ENCODE measurements at places on chromosomes 3 and 15. TPM values are rescaled to one million over a fixed set of nuclear protein-coding genes. Genes with fewer than 3 reads are reported as not detected.

- DNase-seq: no peak
These were observed 72.0 kb upstream of the ZBED2 start for GRCh38 chr3:111667170-111667569.

DNA sequence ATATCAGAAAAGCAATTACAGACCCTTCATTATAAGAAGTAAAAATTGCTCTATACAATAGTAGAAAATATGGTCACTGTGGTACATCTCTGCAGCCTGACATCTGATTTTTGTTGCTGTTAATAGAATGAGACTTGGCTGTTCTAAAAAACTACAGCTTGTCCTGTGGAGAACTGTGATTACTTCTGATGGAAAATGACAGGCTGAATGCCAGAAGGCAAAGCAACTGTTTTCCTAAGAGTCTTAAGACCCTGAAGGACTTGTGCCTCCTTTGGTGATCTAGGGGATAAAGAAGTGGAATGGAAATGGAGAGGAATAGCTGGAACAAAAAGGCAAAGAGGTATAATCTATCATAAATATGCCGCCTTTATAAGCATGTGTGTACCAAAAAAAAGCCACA lies 314.8 kb downstream of the BCHE start:
- no peak for DNase-seq

Gene GOLGA8S
- total RNA-seq: 0.09 TPM

Gene CCDC54
- total RNA-seq: not detected

Gene BTBD1
- 77.3 TPM for total RNA-seq

GRCh38 chr3:139309061-139309591 lies 34.7 kb upstream of the MRPS22 start:
- DNase-seq: no peak

DNA sequence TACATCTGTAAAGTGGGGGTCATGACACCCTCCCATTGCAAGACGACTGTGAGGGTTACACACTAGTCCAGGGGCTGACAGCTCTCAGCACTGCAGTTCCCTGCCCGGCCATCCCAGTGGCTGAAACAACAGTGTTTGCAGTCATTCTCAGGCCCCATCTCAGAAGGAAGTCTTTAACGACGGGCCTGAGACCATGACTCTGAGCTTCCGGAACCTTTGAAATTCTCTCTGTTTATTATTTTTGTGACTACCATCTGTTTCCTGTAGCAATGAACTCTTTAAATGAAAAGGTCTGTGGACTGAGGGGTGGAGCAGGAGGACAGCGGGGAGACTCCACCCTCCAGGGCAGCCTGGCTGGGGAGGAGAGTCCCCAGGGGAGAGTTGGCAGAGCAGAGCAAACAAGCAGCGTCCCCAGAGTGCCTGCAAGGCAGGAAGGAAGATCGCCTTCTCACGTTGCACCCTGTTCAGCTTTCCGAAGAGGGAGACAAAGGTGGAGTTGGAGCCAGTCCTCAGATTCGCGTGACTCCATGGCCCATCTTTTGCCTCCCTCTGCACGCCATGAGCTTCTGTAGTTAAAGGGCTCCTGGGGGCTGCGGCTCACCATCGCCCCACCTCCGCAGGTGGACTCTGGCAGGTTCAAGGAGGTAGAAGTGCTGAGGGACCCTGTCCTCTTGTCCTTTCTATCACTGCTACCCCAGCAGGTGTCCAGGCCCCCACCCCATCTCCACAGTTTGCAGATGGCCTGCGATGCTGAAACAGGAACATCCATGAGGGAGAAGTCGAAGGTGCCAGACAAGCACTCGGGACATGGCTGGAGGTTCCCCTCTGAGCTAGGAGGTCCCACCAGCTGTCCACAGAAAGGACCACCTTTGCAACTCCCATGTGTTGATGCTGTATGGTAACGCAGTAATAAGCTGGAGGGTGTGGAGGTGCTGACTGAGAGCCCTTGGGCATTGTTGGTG lies 525.8 kb upstream of the PROK2 start:
- no peak for DNase-seq

DNA sequence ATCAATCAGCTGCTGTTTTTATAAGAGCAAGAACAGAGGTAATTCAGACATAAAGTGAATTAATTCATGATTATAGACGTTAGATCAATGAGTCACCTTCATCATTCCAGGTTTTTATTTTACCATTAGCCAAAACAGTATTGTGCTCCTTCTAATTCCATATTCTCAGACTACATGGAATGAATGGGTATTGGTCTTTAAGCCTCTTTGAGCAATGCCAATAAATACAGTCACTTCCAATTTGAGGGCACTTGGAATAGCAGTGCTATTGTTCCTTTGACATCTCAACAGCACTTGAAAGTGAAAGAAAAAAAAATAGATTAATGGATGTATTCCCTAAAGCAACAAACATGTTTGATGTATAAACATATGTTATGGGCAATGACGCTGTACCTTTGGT lies 830.9 kb upstream of the CFAP20DC start:
- DNase-seq: no peak

GRCh38 chr3:193761969-193762368 lies 169.0 kb downstream of the OPA1 start:
- no peak for DNase-seq

DNA sequence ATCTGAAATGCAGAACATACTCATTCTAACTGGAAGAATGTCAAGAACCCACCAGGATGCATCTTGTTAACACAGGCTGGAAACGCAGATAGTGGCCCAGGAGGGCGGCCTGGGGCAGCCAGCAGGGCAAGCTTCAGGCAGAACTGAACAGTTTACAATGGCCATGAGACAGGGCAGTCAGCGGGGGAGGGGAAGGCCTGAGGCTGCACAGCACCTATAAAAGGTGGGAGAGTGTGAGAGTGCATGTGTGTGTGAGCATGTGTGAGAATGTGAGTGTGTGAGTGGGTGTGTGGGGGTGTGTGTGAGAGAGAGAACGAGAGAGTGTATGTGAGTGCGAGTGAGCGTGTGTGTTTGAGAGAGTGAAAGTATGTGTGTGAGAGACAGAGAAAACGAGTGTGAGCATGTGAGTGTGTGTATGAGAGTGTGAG lies 26.8 kb upstream of the SLCO2A1 start:
- DNase-seq: no peak

- no peak for DNase-seq
These were observed 294.0 kb upstream of the SOX2 start for GRCh38 chr3:181417748-181418147.

DNA sequence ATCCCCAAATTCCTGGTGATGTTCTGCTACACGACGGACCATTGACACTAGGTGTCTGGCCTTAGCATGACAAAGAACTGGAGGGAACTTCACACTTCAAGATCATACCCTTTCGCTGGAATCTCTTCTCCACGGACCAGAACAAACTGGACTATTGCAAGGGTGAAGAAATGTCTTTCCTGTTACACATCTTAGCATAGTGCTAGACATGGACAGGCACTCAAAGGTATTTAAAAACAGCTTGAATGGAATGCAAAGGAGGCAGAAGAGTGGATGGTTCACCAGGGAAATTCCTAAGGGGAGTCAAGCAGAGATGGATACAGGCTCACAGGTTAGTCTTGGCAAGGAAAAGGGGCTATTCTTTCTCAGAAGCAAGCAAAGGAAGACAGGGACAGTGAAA lies 33.5 kb upstream of the PDZRN3 start:
- no peak for DNase-seq

- no peak for DNase-seq
These were observed 8.4 kb downstream of the TMEM40 start for GRCh38 chr3:12750658-12751071.

DNA sequence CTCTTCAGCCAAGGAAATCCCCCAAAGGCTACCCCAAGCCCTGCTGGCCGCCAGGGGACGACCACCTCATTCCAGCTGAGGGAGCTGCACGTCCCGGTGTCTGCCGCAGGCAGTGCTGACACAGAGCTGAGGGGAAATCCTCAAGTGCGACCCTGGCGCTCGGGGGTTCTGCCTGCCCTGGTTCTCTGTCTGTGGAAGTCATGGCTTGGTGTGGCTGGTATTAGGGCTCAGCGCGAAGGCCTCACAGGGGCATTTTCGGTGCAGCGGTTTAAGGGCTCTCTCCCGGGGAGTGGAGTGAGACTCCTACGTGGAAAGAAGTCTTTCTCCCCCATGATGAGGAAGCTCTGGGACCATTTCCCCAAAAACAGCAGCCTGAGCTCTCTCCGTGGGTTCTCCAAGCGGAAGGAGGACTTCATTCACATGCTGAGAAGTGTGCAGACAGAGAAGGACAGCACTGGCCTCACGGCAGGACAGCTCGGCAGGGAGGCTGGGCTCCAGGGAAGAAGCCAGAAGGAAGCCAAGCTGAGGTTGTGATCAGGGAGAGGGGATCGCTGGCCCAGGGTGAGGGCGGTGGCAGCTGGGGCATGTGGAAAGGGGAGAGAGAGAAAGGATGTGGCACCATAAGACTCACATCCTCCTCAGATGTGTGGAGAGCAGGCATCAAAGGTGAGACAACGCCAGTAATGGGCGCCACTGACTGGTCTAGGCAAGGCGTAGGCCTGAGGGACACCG lies 48.6 kb downstream of the KLF15 start:
- DNase-seq: no peak

Gene DAZL
- total RNA-seq: not detected

Gene MORC1
- total RNA-seq: not detected

DNA sequence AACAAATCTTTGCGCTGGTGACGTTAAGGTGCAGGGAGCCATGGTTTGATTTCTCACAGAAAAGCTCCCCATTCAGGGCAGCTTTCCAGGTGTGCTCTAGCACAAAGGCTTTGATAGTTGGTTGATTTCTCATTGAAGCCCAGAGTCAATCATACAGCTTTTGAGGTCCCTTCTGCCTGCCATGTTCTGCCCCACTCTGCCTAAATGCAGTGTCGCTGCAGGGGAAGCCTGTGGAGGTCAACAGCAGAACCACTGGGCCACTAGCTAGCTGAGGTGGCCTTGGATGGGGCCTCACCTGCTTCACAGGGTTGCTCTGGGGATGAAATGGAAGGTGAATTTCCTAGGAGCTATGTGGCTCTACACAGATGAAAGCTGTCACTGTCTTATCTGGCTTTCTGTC lies 278.3 kb downstream of the TLE3 start:
- no peak for DNase-seq

DNA sequence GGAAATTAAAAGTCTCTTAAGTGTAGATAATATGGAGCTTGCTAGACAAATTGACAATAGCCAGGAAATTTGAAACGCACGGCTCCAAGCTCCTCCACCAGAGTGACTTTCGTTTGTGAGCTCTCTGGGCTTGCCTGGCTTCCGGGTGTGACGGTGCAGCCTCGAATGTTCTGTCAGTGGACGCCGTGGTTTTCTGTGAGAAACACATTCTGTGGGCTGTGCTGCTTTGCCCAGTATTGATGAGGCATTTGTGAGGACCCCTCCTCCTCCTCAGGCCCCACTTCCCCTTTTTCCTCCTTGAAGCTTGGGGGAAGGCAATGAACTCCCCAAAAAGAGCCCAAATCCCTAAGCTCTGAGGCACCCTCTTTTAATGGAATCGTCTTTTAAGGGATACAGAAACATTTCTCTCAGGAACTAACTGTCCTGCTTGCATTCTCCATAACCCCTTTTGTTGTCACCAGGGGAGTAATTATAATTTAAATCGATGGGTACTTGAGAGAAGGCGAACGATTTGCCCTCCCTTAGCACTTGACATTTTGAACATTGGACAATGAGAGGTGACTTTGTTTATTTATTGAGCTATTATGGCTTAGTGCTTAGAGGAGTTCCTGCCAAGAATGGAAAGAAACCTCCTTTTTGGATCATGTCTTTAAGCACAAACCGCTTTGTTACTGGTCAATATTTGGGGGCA lies 40.8 kb downstream of the POLR2M start:
- no peak for DNase-seq

- no peak for DNase-seq
These were observed 27.2 kb downstream of the USP3 start for GRCh38 chr15:63531586-63531985.

DNA sequence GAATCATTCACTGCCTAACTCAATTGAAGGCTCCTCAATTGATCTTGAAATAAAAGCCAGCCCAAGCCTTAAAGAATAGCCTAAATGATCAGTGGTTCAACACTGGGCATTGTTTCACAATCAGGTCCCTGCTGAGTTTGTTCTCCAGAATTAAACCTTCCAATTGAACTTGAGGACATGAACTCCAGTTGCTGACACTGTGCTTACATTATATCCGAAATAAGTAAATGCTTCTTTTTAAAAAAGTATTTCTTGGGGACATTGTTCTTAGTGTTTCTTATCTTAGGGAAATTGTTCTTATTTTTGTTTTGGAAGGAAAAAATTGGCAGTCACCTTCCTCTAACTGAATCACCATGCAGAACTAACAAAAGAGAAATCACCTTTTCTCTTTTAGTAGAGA lies 450.2 kb downstream of the RBMS3 start:
- no peak for DNase-seq

DNA sequence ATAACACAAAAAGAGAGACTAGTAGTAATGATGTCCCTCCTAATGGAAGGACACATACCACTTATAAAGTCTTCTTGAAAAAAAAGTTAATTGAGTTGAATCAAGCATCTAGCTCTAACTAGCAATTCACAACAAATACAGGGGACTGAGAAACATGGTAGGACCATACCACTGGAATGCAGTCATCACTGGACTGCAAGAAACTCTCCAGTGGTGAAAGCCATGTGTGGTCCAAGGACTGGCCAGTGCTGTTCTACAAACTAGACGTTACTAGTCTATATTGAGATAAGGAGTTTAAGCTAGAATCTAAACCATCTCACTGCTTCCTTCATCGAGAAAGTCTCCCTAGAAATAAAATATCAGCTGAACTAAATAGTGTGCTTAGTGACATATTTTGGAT lies 16.7 kb downstream of the FBN1 start:
- no peak for DNase-seq

DNA sequence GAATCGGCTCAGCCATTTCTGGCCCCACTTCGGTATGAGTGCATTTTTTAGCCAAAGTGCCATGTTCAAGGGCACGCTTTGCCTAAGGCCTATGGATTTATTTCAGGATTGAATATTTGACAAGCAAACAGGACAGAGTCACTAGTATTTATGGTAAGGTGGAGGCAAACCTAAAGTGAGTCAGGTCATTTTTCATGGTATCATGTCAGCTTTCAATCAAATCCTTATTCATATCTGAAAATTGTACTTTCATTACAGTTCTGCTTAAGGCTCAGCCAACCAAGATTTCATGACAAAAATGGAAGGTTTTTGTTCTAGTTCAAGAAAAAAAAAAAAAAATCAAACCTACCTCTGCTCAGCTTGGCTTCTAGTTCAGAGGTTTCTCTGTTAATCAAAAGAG lies 30.5 kb upstream of the ICE2 start:
- DNase-seq: no peak

Gene ARL14
- 104 TPM for total RNA-seq

Gene CYP8B1
- not detected for total RNA-seq

DNA sequence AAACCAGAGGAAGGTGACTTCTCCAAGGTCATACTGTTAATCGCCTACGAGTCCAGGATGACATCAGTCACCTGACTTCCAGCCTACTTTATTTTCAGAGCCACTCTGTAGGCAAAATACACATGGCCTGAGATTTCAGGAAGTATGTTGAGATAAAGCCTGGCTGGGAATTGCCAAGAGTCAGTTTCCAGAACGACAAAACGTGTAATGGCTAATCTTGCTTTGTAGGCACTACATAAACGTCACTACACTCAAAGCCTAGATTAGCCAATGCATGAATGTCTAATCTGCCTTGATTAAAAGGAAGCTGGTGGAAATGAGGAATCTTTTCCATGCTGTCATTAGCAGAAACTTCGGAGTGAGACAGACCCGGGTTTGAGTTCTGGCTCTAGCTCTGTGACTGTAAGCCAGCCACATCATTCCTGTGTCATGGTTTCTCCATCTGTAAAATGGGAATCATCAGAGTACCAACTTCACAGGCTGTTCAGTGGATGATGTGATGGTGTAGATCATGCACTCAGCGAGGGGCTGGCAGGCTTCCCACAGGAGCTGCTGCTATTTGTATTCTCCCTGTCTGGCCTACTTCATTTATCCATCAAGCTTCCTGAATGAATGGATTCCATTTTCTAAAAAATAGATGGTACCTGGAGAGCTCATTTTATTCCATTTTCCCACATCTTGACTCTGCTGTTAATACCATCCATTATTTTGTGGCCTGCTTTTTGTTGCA lies 241.9 kb downstream of the XXYLT1 start:
- DNase-seq: no peak

Measured in Calu3 (cell line).